ENCODE measurements at places on chromosomes 1 and 21. TPM values are rescaled to one million over a fixed set of nuclear protein-coding genes. Genes with fewer than 3 reads are reported as not detected.

The GPR157 gene
- 0.69 TPM for total RNA-seq

The CXADR gene
- total RNA-seq = 370 TPM

The TSPEAR gene
- 0.23 TPM for total RNA-seq

The ADCY10 gene
- total RNA-seq = 0.69 TPM

The CELA3A gene
- not detected for total RNA-seq

The SPRR4 gene
- not detected for total RNA-seq

The TFF3 gene
- not detected for total RNA-seq

The EPHB2 gene
- 36.9 TPM for total RNA-seq

The TNNT2 gene
- total RNA-seq = not detected

The IQGAP3 gene
- 3.5 TPM for total RNA-seq

The FAM131C gene
- 4.6 TPM for total RNA-seq

The UBQLN4 gene
- total RNA-seq = 30.9 TPM

The SESN2 gene
- total RNA-seq = 4.4 TPM

The LHX4 gene
- total RNA-seq = not detected

The CR1 gene
- total RNA-seq = 0.46 TPM

The UBE4B gene
- 42.0 TPM for total RNA-seq

The NUDT4B gene
- total RNA-seq = 5.5 TPM

The USP24 gene
- total RNA-seq = 65.7 TPM

The TCP10L gene
- total RNA-seq = 2.8 TPM

The LYSMD1 gene
- total RNA-seq = 18.5 TPM

The CHD5 gene
- total RNA-seq = 64.1 TPM

The KIF2C gene
- total RNA-seq = 6.5 TPM

The PKN2 gene
- 63.2 TPM for total RNA-seq

The HMGCS2 gene
- total RNA-seq = not detected

The CNIH3 gene
- 21.5 TPM for total RNA-seq

The CASZ1 gene
- total RNA-seq = 2.3 TPM

The COL9A2 gene
- total RNA-seq = 7.2 TPM

The RABGGTB gene
- 71.0 TPM for total RNA-seq

The MX1 gene
- 13.8 TPM for total RNA-seq

The TRIM58 gene
- 8.3 TPM for total RNA-seq

The USH2A gene
- total RNA-seq = 1.4 TPM

The TNFAIP8L2 gene
- total RNA-seq = 2.3 TPM

The CA6 gene
- total RNA-seq = not detected

The TCHH gene
- 0.23 TPM for total RNA-seq

The TMEM82 gene
- not detected for total RNA-seq

The OR2T29 gene
- total RNA-seq = 0.23 TPM

The MYOC gene
- not detected for total RNA-seq

The PLA2G2C gene
- not detected for total RNA-seq

The RIT1 gene
- 37.4 TPM for total RNA-seq

The RWDD3 gene
- total RNA-seq = 28.8 TPM

The GNAT2 gene
- total RNA-seq = not detected

The VAV3 gene
- 11.5 TPM for total RNA-seq

All from diencephalon (tissue), 1 donor.